T-helper 2 cell treated with Interferon-gamma antibody and Interleukin-4, amounts not matched to agents 5 μg/mL and 100 μg/mL, for 36 hours (primary cell): ENCODE measurements at places on chromosomes 6 and 20.

DNA sequence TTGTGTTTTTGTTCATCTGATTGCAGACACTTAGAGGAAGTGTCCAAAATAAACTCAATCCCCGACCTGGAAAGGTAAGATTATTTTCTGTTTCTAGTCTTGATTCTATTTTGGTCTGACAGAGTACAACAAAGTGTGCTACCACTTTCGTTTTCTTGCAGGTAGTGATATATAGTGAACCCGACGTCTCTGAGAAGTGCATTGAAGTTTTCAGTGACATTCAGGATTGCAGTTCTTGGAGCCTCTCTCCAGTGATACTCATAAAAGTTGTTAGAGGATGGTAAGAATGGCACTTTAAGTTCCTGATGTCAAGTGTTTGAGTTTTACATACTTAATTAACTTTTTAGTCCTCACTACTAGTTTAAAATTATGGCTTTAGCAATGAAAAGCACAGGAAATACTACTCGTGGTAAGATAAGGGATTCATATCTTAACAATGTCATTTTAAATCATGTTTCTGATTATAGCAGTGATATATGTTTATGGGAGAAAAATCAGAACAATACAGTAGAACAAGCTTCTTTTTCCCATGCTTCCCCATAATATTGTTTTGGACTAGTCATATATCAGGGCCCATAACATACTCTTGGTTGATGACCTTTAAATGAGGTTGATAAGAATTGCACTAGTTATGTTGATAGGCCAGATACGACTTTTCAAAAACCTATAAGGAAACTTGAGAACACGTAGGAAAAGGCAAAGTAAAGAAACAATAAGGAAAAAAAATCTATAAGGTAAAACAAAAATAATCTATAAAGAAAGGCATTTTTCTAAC lies 104.0 kb downstream of the RTN4IP1 start:
- no peaks in the 10 kb centered on the region for H3K27me3 ChIP-seq
- peak overlapping the region; percentile 92 for H3K27ac ChIP-seq
- H3K4me3 ChIP-seq: peak overlapping the region; percentile 84
- H3K4me1 ChIP-seq: peaks cover 56% of the 10 kb centered on the region

GRCh38 chr6:13453771-13454251 lies 33.6 kb downstream of the GFOD1 start:
- DNase-seq: peak; percentile 55
- H3K4me1 ChIP-seq: peaks cover 41% of the 10 kb centered on the region
- peak overlapping the region; percentile 68 for H3K27ac ChIP-seq
- no peaks in the 10 kb centered on the region for H3K27me3 ChIP-seq
- peak overlapping the region; percentile 76 for H3K4me3 ChIP-seq

GRCh38 chr6:89853068-89853467 lies 23.4 kb downstream of the CASP8AP2 start:
- no peaks in the 10 kb centered on the region for H3K27me3 ChIP-seq
- H3K36me3 ChIP-seq: peaks cover 50% of the 10 kb centered on the region
- H3K27ac ChIP-seq: no peak overlapping the region
- DNase-seq: no peak

- peaks cover 22% of the 10 kb centered on the region for H3K4me1 ChIP-seq
- no peak overlapping the region for H3K27ac ChIP-seq
- H3K27me3 ChIP-seq: no peaks in the 10 kb centered on the region
- no peaks in the 10 kb centered on the region for H3K36me3 ChIP-seq
- DNase-seq: no peak
- H3K4me3 ChIP-seq: no peak overlapping the region
Measured at GRCh38 chr20:50744143-50744792, 12.9 kb downstream of the PARD6B start.
